ENCODE measurements at places on chromosomes 7 and 10. TPM values are rescaled to one million over a fixed set of nuclear protein-coding genes. Genes with fewer than 3 reads are reported as not detected.

Gene GUSB
- total RNA-seq: 51.7 TPM

DNA sequence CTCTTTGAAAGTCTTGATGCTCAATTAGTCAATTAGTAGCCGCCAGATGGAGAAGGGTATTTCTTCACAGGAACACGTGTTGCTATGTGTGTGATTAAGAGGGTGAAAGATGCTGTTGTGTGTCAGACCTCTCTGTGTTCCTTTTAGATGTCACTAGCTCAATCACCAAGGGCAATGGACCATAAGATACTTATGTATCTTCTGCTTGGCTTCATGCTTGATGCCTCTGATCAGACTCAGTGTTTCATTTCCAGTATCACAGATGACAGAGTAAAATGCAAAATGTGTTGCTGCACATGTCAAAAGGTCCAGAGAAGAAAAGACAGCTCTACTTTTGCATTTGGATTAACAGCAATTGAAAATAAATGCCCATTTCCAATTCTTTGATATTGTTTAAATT is 865.9 kb downstream of the CNTNAP2 start:
- DNase-seq: no peak

GRCh38 chr7:34875481-34875880 is 161.8 kb downstream of the DPY19L1 start:
- DNase-seq: no peak

Gene GBF1
- 47.6 TPM for total RNA-seq

Gene SORCS3
- total RNA-seq: not detected

GRCh38 chr7:43637114-43637806 is 54.4 kb downstream of the STK17A start:
- DNase-seq: no peak

Gene KLF14
- total RNA-seq: 0.09 TPM

Gene GJD4
- total RNA-seq: not detected

DNA sequence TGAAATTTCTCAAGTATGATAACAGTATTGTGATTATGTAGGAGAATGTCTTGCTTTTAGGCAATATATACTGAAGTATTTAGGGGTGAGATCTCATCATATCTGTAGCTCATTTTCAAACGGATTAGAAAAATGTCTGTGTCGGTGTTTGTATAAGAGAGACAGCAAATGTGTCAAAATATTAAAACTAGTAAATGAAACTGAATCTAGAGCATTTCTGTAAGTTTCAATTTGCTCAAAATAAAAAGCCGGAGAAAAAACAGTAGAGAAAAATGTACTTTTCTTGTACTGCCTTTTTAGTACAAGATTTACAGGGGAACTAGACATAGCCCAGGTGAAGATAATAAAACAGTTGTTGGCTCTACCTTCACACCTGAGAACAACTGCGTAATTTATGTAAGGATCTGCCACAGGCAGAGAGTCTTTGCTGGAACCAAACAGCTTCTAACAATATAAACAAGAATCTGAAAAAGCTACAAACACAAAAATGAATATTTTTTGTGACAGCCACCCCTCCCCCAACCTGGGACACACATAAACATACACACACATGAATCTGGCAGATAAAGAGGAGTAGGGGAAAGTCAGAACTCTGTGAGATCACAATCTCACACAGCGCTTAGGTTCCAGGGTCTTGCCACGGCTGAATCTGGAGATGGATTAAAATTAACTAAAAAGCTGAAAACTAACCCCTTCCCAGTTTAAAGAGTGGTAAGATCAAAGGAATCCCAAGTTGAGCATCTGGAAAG is 153.3 kb downstream of the AVL9 start:
- DNase-seq: no peak

DNA sequence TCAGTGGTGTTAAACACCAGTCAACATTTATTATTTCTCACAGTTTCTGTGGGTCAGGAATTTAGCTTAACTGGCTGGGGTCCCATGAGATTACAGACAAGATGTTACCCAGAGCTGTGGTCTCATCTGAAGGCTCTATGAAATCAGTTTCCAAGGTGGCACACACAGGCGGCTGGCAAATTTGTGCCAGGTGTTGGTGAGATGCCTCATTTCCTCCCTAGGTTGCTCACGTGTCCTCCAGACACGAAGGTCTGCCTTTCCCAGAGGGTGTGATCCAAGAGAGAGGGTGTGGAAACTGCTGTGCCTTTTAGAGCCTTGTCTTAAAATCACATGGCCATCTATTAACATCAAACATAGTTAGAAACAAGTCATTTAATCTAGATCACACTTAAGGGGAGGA is 209.0 kb downstream of the JCAD start:
- DNase-seq: no peak

- no peak for DNase-seq
Measured at GRCh38 chr7:7214398-7215347, 32.3 kb downstream of the C1GALT1 start.

Data from activated T-cell treated with anti-CD3 and anti-CD28 coated beads, Interleukin-2, amount 50 U/mL, for 72 hours (primary cell).